Activated naive CD8-positive, alpha-beta T cell treated with anti-CD3 and anti-CD28 coated beads, Interleukin-2, amount 50 U/mL, for 24 hours (primary cell): ENCODE measurements at places on chromosomes 16 and 17.
A peak's percentile ranks its signal among the peaks of the same experiment; 100 is the strongest.

- peak; percentile 45 for DNase-seq
Observed at GRCh38 chr17:3961564-3962047, 2.6 kb downstream of the ATP2A3 start.

- no peak for DNase-seq
Observed at GRCh38 chr17:43308999-43309398, 75.2 kb upstream of the RNU2-1 start.

- DNase-seq = no peak
Observed at GRCh38 chr17:1755252-1755826, 6.5 kb upstream of the SERPINF1 start.

GRCh38 chr16:2277466-2278271 is 9.7 kb upstream of the RNPS1 start:
- no peak for DNase-seq

DNA sequence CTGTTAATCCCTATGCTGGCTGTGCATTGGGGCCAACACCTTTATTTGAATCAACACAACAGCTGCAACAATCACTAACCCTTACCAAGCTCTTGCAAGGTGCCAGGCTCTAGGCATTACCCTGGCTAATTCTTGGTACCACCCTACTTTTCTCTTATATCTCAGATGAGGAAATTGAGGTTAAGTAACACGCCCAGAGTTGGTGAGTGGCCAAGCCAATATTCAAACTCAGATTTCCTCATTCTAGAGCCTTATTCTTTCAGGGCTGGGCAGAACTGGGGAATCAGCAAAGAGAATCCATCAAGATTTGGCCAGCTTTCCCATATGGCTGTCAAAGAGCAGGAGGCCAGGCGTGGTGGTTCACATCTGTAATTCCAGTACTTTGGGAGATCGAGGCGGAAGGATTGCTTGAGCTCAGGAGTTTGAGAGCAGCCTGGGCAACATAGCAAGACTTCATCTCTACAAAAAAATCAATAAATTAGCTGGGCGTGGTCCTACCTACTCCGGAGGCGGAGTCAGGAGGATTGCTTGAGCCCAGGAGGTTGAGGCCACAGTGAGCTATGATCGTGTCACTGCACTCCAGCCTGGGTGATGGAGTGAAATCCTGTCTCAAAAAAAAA is 23.7 kb downstream of the ARSG start:
- DNase-seq = no peak

GRCh38 chr16:66052745-66053144 is 313.7 kb upstream of the CDH5 start:
- no peak for DNase-seq

- no peak for DNase-seq
Observed at GRCh38 chr16:75247249-75247648, 4.2 kb downstream of the BCAR1 start.

DNA sequence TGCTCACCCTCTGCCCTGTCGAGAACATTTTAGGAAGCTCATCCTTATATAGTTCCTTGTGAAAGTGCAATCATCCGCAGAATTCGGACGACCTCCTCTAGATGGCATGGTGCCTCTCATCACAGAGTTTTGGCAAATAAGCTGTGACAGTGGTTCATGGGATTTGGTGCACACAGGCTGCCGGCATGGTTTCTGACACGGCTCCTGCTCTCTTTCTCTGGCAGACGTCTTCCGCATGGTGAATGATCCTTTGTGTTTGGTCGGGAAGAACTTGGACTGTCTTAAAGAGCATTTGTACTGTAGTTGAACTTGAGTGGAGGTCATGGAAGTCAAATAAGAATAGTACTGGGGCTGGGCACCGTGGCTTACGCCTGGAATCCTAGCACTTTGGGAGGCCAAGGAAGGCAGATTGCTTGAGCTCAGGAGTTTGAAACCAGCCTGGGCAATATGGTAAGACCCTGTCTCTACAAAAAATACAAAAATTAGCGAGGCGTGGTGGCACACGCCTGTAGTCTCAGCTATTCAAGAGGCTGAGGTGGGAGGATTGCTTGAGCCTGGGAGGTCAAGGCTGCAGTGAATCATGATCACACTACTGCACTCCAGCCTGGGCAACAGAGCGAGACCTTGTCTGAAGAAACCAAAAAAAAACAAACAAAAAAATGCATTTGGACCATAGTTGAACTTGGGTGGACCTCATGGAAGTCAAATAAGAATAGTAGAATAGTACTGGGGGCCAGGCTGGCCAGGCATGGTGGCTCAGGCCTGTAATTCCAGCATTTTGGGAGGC is 34.7 kb upstream of the NAT9 start:
- DNase-seq = no peak
